NCI-H1048 (cell line): ENCODE measurements at places on chromosomes 1 and 21.
A peak's percentile ranks its signal among the peaks of the same experiment; 100 is the strongest.

- DNase-seq = no peak
These were observed 5.6 kb upstream of the ARF1 start for GRCh38 chr1:228076796-228077430.

DNA sequence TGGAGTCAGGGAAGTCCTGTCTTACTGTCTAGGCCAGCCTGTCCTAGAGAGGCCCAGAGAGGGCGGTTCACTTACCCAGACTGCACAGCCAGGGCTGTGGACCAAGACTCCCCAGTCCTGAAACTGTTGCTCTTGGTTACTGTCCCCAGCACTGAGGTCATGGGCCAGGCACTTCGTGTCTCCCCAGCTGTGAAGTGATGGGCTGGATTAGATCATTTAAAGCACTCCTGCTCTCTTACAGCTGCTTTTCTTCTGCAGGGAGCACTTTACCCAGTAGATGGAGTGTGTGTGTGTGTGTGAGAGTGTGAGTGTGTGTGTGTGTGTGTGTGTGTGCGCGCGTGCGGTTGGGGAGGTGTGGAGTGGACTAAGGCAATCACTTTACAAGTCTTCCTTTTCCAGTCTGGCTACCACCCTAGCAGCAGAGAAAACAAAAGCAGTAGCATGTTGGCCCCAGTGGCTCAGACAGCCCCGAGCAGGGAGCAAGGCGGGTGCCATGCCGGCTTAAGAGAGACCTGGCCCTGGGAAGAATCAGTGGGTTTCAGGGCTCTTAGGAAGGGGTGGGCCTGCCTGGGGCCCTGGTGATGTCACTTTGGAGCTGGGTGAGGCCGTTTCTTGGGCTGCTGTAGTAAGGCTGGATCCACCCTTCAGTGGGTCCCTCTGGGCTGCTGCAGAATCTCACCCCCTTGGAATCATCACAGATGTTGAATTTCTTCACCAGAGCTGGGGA is 2.4 kb downstream of the SPSB1 start:
- no peak for DNase-seq

- DNase-seq = no peak
These were observed 85.7 kb downstream of the ITPKB start for GRCh38 chr1:226653311-226653921.

DNA sequence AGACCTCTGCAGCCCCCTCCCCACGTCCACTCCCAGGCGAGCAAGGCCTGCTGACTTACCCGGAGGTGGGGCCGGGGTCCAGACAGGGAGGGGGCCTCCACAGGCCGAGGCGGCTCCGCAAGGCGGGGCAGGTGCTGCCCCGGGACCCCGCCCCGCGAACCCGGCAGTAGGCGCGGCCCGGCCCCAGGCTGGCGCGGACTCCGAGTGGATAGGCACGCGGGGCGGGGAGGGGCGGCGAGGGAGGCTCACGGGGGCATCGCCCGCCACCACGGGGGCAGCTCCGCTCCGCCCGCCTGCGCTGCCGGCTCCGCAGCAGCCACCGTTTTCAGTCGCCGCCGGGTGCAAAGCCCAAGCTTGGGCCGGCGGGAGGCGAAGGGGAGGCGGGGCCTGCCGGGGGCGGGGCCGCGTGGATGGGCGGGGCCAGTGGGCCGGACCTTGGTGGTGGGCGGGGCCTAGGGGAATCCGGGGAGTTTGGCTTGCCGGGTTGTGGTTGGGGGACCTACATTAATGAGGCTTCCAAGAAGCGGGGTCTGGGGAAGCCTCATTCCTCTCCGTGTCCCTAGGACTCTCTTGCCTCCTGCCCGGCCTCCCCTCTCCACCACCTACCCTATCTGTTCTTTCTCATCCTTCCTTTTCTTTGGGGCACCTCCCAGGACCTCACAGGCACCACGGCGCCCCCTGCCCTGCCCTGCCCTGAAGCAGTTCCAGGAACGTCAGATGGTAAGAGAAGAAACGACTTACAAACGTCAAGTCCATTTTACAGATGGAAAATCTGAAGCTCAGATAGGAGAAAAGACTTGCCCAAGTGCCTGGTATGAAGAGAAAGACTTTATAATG is at the start of gene RIMS3:
RIMS3 (minus strand) TSS at position 348 of the 837 bp plus-strand sequence. CDS start 23,757 bp downstream, outside the sequence.
- peak; percentile 18 for DNase-seq

GRCh38 chr1:9341301-9341845 is 48.7 kb downstream of the SPSB1 start:
- DNase-seq = no peak

DNA sequence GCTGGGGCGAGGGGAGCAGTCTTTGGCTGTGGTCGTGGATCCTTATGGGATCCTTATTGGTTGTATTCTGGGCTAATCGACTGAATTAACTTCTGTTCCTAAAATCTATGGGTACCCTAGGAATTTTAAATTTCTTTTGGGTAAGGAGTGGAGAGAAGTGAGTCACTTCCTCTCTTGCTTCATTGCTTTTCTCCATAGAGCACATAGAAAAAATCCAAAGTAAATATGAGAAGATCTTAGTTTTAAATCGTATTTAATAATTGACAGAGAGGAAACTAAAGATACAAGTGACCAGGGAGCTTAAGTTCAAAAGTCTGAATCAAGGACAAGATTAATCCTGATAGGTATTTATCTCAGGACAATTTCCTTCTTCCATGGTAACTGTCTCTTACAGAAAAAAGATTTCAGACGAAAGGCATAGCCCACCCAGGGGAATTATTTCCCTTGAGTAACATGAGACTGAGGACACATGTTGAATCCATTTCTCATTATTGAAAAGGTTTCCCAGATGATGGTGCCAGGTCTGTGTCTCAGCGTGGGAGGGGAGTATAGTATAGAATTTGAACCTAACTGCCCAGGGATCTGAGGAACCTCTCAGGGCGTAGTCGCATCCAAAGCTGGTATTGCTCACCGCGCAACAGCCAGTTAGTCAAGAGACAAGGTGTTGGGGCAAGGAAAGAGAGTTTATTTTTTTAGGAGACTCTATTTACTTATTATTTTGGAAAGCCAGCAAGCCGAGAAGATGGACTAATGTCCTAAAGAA is 28.7 kb upstream of the FASLG start:
- no peak for DNase-seq

- no peak for DNase-seq
These were observed 54.7 kb downstream of the UMODL1 start for GRCh38 chr21:42125571-42126544.

DNA sequence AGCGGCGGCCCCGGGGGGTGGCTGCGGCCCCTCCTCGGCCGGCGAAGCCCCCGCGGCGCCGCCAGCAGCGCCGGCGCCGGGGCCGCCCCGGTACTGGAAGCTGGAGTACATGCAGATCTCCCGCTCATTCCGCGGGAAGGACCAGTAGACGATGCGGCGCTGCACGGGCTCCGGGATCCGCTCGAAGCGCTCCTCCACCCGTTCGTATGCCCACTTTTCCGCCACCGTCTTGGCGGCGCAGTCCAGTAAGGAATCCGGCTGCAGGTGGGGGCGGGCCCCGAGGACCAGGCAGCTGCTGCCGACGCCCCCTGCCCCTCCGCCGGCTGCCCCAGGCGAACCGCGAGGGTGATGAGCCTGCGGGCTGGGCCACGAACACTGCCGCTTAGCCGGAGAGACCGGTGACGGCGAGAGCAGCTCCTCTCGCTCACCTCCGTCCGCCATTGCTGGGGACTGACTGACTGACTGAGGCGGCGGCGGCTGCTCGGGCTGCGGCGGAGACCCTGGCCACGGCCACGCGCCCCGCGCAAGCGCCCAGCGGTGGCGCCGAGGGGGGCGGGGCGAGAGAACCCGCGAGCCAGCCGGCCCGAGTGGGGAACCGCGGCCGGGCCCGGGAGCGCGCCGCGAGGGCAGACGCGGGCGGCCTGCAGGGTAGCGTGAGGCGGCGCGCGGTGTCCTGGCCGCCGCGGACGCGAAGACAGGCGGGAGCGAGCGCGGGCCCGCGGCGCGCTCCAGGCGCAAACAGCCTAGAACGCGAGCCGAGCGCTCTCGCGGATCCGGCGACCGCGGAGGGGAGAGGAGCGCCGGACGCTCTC is at the start of gene ZSWIM5:
ZSWIM5 (minus strand) TSS at position 696 of the 812 bp plus-strand sequence; CDS start at position 441, 255 bp downstream.
- DNase-seq = peak; percentile 28
